ENCODE measurements at places on chromosomes 6 and 20.

- no peak for DNase-seq
Measured at GRCh38 chr6:70131528-70131927, 171.4 kb downstream of the COL9A1 start.

GRCh38 chr6:109927052-109927451 is 51.1 kb upstream of the GPR6 start:
- no peak for DNase-seq

DNA sequence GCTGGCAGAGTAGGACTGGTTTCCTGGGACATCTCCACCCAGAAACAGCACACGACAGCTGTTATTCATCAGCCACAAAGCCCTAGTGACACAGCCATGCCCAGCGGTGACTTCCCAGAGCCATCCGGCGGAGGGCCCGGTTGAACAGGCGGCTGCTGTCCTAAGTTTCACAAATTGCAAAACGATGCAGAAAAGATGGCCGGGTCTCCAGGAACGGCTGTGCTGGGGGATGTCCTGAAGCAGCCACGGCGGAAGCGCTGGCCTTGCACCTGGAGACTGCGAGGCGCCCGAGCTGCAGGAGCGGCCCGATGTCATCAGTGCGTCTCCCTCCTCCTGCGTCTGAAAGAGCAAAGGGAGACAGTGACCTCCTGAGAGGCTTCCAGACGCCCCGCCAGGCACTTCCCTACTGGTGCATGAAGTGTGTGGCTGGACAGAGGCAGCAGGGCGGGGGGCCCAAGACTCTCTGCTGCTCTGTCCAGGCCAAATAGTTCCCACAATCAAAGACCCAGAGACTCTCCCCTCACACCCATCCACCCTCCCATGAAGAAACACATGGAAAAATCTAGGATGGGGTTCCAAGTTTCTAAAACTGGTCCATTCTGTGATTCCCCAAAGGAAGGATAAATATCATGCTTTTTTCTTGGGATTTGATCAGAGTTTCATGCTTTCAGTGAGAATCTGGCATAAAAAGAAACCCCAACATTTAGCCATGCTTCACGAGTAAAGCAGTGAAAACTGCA is 44.0 kb downstream of the SSR1 start:
- DNase-seq: no peak

DNA sequence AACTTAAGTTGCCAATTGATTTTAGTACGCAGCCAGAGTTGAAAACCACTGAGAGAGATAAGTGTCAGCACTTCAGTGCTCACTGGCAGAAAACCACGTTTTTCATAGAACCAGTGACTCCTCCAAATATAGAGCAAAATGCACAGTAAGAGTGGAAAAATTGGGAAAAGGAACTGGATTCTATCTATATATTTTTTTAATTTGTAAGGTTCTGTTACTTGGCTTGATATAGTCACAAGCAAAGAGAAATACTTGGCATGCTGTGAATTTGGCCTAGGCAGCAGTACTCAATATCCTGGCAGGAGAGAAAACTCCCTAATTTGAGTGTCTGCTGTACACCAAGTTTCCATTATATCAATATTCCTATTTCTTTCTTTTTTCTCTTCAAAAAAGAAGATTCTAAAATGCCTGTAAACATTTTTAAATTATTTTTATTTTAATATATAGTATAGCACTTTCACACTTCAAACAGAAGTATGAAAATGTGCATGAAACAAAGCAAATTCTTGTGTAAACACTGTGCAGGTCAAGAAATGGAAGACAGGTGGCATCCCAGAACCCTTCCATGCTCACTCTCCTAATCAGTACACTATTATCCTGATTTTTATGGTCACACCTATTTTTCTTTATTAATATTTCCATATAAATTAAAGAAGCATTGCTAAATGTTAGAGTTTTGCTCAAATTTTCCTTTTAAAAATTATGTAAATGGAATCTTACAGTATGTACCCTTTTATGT is 561.8 kb upstream of the RNF217 start:
- DNase-seq: no peak

DNA sequence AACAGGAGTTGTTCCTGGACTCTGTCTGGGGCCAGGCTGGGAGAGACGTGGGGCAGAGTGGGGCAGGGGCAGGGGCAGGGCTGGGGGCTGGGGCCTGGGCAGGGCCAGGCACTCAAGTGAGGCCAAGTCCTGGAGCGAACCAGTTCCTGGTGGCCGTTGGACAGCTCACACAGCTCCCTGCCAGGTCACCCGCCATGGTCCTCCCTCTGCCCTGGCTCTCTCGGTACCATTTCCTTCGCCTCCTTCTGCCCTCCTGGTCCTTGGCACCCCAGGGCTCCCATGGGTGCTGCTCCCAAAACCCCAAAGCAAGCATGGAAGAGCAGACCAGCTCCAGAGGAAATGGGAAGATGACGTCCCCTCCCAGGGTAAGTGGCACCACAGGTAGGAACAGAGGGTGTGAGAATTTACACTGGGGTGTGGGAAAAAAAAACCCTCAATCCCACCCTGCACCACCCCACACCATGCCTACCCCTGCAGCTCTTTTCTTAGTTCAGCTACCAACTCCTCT is at the start of gene MCCD1:
MCCD1 (plus strand) TSS at position 142 of the 508 bp plus-strand sequence; CDS start at position 195, 53 bp downstream.
- no peak for DNase-seq

DNA sequence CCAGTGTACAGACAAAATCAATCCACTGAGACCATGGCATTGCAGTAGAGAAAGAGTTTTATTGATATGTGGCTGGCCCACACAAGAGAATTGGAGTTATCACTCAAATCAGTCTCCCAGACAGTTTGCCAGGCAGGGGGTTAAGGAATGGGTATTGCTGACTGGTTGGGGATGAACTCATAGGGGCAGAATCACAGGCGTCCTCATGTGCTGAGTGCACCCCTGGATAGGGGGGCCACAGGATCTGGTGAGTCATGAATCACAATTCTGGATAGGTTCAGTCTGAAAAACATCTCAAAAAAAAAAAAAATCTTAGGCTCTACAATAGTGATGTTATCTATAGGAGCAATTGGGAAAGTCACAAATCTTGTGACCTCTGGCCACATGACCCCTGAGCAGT is 29.5 kb upstream of the ILRUN start:
- no peak for DNase-seq

- peak; percentile 71 for DNase-seq
Measured at GRCh38 chr6:37698264-37699137, 818 bp upstream of the MDGA1 start.

- no peak for DNase-seq
Measured at GRCh38 chr6:155880900-155881299, 425.3 kb upstream of the NOX3 start.

GRCh38 chr6:27867945-27868300 is 44.3 kb downstream of the OR2B2 start:
- peak; percentile 27 for DNase-seq

GRCh38 chr6:108464418-108465097 is 96.2 kb upstream of the FOXO3 start:
- no peak for DNase-seq

- DNase-seq: no peak
Measured at GRCh38 chr6:28081486-28081751, 1.1 kb downstream of the ZNF165 start.

GRCh38 chr6:47922391-47922790 is 140.6 kb downstream of the OPN5 start:
- DNase-seq: peak; percentile 2

DNA sequence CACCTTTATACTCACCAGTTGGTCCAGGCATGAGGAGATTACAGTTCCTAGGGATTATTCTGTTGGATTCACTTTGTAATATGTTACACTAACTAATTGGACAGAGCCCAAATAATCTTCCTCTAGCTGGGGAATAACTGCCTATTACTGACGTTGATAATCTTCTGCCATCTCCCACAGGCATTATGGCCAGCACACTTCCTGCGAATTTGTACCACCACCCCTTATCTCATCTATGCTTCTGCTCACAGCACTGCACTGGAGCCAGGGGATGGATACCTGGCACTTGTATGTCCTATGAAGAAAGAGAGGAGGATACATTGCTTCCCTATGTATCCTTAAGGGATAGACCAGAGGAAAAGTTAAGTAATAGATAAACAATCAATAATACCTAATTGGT is 494.8 kb upstream of the MAN1A1 start:
- DNase-seq: no peak

- no peak for DNase-seq
Measured at GRCh38 chr20:57841297-57841866, 131.6 kb upstream of the PMEPA1 start.

GRCh38 chr6:103675807-103676406 is 1183.8 kb downstream of the HACE1 start:
- peak; percentile 8 for DNase-seq

GRCh38 chr20:21705575-21706260 is at the start of gene PAX1:
TSS of gene PAX1 (plus strand) at chr20:21705664. CDS start at chr20:21705713, 49 bp downstream.
- DNase-seq: no peak

GRCh38 chr6:101935732-101936131 is 542.2 kb downstream of the GRIK2 start:
- DNase-seq: no peak

DNA sequence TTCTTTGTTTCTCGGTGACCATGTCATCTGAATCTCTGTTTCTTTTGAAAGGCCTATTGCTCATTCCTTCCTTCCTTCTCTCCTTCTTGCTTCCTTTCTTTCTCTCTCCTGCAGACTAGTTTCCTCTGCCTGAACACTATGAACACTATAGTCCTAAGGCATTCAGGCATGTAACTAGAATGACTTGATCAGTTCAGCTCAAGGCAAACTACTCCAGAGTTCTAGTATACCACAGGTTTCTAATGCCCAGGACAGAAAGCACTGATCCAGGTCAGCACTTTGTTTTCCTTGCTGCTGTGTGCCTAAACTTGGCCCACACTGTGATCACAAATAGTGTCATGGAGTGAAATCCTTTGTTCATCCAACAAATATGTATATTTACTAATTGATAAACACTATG is 324.1 kb upstream of the GJE1 start:
- no peak for DNase-seq

DNA sequence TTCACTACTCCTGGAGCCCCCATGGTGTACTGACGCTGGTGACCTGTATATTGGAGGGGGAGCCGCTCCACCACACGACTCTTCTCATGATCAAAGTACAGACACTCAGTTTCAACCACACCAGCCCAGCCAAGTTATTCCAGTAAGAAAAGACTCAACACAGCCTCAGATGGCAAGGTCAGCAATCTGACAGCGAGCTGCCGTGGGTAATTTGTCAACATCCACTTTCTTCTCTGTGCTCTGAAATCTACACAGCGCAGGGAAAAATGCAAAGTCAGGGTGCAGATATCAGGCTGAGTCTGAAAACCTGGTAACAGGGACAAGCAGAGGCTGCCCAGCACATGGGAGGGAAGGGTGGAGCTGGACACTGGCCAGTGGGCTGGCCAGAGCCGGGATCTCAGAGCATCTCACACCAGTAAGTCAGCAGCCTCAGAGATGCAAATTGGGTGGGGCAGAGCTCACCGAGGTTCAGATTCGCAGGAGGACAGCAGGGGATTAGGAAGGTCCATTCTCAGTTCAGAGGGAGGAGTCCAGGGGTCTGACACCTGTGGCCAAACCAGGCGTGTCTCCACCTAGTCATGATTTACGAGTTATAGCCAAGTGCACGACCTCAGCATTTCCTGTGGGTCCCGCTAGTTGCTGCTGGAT is 44.5 kb upstream of the RPS6KA2 start:
- peak; percentile 62 for DNase-seq
